ENCODE measurements at places on chromosomes 16 and 17.

GRCh38 chr17:68700421-68700820 lies 99.3 kb upstream of the FAM20A start:
- DNase-seq: no peak

DNA sequence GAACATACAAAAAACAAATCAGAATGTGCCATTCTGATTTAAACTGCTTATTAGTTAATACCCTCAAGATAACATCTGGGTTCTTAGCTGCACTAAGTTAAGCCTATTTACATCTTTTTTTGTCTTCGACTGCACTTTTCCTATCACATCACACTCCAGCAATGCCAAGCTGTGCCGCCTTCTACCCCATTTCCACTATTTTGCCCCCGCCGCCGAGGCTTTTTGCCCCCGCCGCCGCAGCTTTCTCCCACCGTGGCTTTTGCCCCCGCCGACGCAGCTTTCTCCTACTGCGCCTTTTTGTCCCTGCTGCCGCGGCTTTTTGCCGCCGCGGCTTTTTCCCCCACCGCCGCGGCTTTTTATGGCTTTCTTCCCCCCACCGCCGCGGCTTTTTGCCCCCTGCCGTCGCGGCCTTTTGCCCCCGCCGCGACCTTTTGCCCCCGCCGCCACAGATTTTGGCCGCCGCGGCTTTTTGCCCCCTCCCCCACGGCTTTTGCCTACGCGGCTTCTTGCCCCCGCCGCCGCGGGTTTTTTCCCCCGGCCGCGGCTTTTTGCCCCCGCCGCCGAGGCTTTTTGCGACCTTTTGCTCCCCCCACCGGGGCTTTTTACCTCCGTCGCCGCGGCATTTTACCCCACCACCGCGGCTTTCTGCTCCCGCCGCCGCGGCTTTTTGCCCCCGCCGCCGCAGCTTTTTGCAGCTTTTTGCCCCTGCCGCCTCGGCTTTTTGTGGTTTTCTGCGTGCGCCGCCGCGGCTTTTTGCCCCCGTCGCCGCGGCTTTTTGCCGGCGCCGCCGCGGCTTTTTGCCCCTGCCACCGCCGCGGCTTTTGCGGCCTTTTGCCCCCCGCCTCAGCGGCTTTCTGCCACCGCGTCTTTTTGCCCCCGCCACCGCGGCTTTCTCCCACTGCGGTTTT lies 331.4 kb upstream of the WSB1 start:
- DNase-seq: no peak

DNA sequence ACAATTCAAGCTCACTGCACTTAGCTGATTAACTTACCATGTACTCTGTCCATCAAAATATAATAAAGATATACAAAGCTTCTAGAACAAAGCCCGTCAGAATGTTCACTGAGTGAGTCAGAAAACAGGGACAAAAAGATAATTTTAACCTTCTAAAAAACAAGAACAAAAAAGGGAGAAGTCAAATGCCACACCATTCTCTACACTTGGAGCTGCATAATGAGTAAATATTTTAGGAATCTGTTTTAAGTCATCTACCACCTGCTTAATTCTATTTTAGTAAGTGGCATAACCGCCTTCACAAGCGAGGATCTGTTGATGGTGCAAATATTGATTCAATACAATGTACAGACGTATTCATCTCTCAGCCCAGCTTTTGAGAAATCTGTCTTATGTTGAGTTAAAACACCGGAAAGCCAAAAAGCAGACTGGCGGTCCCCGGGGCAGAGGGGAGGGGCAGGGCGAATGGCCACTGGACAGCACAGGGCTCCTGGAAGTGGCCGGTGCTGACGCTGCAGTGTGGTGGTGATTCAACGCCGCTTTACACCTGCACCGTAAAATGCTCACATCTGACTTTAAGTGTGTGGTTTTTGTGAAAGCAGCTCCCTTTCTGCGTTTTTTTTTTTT lies 20.1 kb downstream of the RAB40B start:
- no peak for DNase-seq

- no peak for DNase-seq
Observed at GRCh38 chr16:83137326-83137781, 510.6 kb downstream of the CDH13 start.

DNA sequence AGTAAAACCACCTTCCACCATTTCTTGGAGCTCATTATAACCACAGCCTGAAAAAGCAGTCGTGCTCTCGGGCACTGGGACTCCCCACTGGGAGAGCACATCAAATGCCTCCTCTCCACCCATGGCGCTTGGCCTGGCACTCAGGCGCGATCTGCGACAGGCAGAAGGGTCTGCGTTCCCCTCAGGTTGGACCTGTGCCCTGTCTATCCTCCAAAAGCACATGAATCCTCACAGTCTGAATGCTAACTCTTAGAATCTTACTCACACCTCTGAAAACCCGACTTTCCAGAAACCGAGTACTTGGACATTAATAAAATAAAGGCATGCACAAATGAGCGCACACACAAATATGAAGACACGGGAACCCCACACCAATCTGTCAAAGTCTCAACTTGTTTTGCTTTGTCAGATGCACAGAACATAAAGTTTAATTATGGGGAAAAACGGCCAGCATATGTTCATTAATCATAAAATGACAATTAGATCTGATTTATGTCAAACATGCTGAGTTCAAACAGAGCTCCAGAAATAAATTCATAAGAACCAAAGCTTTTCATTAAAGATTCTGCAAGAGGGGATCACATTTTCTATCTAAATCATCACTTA lies 20.5 kb upstream of the FAAP100 start:
- no peak for DNase-seq

DNA sequence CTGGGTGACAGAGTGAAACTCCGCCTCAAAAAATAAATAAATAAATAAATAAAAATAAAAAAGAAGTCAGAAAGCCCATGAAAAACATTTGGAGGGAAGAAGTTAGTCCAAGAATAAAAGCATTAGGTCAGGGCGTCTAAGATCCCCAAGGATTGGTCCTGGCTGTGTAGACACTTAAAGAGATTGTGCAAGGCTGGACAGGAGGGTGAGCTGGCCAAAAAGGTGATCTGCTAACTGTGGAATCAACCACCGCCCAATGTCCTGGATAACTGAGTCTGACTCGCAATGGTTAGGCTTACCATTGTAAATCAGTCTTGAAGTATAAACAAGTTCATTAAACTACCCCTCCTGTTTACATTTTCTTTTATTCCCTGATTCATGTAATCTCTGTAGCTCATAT lies 8.8 kb upstream of the ABCA8 start:
- DNase-seq: no peak

DNA sequence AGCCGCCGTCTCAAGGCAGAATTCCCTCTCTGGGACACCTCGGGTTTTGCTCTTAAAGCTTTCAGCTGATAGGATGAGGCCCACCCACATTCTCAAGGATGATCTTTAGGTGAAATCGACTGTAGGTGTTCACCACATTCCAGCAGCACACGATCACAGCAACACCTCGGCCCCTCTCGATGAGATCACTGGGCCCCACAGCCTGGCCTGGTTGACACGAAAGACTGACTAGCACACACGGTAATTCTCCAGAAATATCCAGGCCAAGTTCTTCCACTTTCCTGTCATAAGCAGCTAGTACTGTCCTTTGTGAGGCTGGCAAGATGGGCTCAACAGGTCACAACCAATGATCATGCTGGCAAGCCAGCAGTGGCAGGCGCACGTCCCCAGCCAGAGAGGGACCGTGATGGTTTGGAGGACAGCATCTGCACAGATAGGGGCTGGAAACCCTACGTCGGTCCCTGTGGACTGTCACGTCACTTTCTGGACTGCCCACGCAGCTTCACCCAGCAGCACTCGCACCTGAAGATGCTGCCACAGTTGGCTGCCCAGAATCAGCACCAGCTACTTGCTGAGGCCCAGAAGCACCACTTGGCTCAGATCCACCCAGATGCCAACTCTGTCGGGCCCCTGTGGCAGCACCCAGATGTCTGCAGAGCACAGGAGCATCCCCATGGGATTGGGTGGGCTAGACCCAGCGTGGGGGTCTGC lies 17.4 kb downstream of the TMC6 start:
- DNase-seq: no peak

GRCh38 chr16:4435337-4436067 lies 9.8 kb downstream of the DNAJA3 start:
- no peak for DNase-seq

GRCh38 chr16:87361916-87362619 lies 21.5 kb downstream of the FBXO31 start:
- DNase-seq: no peak

DNA sequence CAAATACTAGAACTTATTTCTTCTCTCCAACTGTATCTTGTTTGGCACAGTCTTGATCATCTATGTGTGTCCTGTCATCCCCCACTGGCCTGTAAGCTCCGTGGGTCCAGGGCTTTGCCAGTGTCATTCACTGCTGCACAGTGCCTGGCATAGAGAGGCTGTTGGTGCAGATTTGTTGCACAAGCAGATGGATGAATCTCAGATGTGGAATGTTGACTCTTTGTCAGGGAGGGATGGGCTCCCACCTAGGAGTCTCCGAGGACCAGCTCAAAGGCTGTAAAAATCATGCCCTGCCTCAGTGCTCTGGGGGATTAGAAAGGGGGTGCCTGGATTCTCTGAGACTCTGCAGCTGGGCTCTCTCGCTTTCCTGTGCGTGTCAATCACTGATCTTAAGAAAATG lies 60.6 kb downstream of the RAB11FIP4 start:
- no peak for DNase-seq

DNA sequence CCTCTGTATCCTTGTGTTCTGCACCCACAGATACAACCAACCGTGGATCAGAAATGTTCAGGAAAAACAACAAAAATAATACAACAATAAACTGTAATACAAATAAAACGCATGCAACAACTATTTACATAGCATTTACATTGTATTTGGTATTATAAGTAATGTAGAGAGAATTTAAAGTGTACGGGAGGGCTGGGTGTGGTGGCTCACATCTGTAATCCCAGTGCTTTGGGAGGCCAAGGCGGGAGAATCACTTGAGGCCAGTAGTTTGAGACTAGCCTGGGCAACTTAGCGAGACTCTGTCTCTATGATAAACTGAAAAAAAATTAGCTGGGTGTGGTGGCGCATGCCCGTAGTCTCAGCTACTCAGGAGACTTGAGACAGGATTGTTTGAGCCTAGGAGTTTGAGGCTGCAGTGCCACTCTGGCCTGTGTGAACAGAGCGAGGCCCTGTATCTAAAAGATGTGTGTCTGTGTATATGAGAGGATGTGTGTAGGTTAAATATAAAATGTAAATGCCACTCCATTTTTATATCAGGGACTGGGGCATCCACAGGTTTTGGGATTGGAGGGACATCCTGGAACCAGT lies 13.3 kb downstream of the SEC14L1 start:
- no peak for DNase-seq

DNA sequence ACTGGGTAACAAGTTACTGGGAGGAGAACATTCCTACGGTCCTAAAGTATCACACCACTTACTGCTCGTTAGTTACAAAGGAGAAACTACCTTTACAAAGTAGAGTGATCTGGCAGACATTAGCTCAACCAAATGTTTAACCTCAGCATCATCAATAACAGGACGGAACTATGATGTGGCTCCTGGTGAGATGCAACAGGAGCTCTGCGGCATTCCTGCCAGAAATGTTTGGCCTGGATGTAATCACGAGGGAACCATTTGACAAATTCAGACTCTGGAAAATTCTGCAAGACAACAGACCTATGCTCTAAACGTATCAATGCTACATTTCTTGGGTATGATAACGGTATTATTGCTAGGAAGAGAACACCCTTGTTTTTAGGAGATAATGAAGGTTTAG lies 80.4 kb downstream of the MRM3 start:
- DNase-seq: no peak

DNA sequence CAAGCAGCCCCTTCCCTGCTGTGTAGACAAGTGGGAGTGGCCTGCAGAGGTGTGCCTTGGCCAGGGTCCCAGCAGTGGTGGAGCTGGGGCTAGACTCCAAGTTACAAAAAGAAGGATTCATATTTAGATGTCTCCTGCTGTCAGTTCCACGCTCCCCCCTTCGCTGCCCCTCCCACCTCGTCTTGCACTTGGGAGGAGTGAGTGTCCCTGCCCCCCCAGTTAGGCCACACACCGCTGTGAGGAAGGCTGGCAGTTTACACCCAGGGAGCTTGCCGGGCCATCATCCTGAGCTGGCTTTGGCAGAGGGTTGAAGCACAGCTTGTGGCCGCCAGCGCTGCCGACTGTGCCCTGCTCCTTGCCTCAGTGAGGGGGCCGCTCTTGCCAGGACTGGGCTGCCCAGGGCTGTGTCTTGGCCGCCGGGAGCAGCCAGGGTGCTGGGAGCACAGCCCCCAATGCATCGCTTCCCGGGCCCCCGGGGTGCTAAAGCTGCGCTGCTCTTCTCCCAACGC lies 44.3 kb downstream of the ELAC2 start:
- no peak for DNase-seq

GRCh38 chr16:3190949-3191353 lies 2.9 kb downstream of the OR1F1 start:
- no peak for DNase-seq

GRCh38 chr17:32298298-32298697 lies 32.7 kb downstream of the RHBDL3 start:
- no peak for DNase-seq

DNA sequence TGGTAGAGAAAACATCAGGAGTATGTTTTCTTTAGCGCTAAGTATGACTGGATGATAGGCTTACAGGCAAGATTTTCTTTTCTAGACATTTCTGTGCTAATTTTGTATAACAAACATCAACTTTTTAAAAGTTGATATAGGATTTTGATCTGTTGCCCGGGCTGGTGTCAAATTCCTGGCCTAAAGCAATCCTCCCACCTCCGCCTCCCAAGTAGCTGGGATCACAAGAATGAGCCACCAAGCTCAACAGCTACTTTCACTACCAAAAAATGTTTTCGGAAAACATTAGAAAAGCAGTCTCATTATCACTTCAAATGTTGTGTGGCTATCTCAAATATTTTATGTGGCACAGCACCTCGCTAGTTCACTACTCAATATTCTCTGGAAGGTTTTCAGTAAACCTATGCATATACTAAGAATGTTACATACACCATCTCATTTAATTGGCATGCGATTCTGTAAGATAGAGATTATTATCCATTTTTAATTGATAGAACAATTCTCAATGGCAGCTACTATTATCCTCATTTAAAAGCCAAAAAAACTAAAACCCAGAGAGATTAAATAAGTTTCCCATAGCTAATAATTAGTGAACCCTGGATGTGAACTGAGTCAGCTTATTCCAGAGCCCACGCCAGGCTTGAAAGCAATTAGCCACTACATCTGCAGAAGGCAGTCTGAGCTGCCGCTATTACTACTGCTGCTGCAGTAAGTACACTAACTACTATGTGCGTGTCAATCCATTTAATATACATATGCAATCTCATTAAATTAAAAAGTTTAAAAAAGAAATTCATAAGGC lies 41.7 kb downstream of the CREBBP start:
- DNase-seq: no peak

- DNase-seq: no peak
Observed at GRCh38 chr16:47371271-47372014, 89.4 kb downstream of the ITFG1 start.
